ENCODE measurements at places on chromosomes 4 and X.

DNA sequence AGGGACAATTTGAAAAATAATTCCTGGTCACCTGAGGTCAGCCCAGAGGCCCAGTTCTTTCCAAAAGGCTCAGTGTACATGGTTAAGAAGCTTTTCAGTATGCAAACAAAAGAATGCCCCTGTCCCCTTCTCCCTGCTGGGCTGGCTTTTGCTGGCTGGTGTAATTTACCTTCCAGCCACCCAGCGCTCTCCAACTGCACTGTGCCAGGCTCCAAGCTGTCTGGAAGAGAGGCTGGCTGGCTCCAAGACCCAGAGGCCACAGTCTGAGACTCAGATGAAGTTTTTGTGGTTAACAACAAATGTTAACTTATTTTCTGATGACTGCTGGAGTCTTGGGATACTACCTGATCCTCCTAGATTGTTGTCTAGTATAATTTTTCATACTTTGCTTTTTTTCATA lies 11.9 kb upstream of the KIT start:
- no peak for DNase-seq

- DNase-seq, result peak; percentile 58
Observed at GRCh38 chrX:3526071-3526470, 179.6 kb upstream of the MXRA5 start.

DNA sequence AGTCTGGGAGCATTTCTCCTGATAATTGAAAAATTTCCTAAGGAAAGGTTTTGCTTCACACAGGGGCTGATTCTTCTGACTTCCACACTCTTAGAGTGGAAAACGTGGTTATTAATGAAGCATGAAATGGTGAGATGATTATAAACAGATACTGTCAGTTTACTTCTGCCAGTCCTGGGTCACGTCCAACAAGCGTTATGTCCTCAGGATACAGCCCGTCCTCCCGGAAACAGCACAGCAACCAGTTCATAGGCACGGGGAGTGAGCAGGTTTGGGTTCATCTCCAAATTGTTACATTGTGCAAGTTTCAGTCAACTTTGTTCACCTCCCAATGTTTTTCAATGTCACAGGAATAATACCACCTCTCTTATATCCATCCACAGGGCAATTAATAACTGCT lies 98.8 kb downstream of the NPNT start:
- no peak for DNase-seq

DNA sequence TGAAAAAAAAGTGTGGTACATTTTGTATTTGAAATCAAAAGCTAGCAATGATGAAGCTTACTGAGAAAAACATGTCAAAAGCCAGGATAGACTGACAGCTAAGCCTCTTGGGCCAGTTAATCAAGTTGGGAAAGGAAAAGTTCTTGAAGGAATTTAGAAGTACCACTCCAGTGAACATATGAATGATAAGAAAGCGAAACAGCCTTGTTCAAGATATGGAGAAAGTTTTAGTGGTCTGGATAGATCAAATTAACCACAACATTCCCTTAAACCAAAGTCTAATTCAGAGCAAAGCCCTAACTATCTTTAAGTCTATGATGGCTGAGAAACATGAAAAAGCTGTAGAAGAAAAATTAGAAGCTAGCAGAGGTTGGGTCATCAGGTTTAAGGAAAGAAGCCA lies 268.3 kb downstream of the PDHA2 start:
- no peak for DNase-seq

- no peak for DNase-seq
Observed at GRCh38 chr4:90695411-90695810, 568.2 kb downstream of the CCSER1 start.

GRCh38 chr4:176014583-176015108 lies 51.0 kb upstream of the WDR17 start:
- no peak for DNase-seq

- peak; percentile 25 for DNase-seq
Observed at GRCh38 chrX:153494541-153495361, at the start of gene BGN. TSS of gene BGN (plus strand) at chrX:153494980. CDS start at chrX:153504632, 9,652 bp downstream.

DNA sequence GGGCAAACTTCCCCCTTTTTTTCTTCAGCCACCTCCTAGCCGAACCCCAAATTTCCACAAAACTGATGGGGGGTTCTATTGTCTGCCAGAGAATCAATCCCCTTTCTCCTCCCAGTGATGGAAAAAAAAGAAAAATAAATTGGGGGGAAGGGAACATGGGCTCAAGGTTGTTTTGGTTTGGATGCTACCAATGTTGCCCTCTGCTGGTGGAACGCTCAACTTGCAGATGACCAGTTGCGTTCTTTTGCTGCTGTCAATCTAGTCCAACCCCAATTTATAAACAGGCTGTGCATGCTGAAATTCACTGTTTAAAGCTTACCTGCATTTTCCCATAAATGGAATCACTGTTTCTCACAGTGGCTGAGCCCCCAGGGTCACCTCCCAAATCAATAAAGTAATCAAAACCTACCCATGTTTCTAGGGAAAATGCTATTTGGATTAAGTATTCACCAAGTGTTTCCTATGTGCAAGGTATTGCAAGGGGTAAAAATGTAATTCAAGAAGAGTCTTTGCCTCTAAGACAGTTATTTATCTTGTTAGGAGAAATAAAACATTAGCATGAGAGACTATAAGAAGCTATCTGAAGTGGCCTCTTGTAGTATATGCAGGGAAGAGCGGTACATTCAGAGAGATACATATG lies 116.7 kb upstream of the TMEM164 start:
- DNase-seq, result peak; percentile 72

DNA sequence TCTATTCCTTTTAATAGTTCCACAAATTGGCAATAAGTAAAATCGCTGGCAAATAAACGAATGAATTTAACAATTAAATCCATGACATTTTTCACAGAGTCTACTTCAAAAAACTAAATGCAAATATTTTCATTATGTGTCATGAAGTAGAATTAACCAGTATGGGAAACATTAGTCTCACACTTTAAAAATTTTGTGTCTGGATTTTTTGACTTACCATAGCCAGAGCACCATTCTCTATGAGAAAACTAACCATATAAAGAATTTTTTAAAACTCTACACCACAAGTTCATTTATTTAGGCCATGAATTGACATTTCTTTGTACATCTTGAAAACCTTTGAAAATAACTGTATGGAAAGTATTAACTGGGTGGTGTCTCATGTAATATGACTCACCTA lies 41.2 kb downstream of the PRDM5 start:
- DNase-seq, result no peak

- peak; percentile 27 for DNase-seq
Observed at GRCh38 chr4:150033081-150033480, 45.2 kb upstream of the DCLK2 start.

DNA sequence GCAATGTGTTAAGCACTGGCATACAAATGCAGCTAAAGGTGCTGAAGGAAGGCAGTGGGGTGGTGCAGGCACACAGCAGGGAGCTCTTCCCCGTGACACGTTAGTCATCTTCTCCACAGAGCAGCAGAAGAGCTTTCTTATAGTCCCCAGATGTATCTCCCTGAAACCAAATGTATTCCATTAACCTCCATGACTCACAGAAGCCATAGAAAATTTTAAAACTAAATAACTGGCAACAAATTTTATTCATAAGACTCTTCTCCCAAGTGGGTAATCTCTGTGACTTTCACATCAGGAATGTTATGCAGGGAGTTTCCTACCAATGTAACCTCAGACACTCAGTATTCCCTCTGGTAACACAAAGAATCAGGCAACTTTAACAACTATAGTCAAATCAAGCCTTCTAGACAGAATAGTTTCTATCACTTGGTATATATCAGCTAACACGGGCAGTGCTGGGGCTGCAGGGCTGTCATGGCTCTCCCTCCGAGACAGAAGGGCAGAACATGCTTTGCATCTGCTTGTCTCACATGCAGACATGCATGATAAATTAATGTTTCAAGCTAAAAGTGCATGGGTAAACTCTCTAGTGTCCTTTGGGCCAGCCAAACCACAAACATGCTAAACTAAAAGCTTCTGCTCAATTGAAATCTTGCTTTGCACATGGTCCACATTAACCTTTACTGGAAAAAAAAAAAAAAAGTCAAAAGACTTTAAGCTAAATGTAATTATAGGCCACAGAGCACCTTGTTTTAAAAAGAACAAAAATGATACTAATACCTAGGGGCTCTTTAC lies 28.2 kb downstream of the ANXA5 start:
- peak; percentile 98 for DNase-seq

- no peak for DNase-seq
Observed at GRCh38 chr4:80007745-80008149, 65.3 kb downstream of the ANTXR2 start.

DNA sequence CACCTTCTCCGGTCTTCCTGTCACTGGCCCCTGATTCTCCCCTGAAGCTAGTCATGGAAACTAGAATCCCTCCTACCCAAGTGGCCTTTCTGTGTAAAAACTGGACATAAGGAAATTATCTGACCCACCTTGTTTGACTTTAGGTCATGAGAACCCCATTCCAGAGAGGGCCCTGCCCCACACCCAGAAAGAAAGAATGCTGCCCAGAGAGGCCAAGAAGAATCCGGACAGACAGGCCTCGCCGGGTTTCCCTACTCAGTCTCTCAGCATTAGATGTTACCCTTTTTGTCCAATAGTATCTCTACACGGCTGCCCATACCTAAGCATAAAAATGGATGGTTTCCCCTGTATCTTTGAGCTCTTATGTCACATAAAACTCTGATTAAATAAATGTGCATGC lies 83.3 kb upstream of the HELT start:
- no peak for DNase-seq

DNA sequence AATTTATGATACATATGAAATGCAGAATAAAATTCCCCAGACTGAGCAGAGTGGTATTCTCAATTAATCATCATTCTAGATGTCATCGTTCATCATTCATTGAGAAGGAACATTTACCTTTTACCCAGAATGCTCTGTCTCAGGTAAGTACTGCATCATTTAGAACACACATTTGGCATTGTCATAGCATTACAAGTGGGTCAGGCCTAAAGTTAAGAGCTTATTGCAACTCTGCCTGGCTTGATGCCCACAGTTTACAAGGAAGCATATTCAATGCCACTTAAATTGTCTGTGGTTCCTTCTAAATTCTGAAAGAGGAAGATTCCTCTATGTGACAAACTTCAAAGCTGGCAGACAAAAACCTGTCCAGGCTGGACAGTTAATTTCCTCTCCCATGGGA lies 87.3 kb downstream of the CAMK2D start:
- no peak for DNase-seq

GRCh38 chr4:95979961-95980876 lies 140.3 kb downstream of the PDHA2 start:
- DNase-seq, result no peak

GRCh38 chrX:135632353-135632752 lies 81.1 kb upstream of the CT45A1 start:
- no peak for DNase-seq

- no peak for DNase-seq
Observed at GRCh38 chrX:98523026-98523425, 1639.3 kb downstream of the RPA4 start.

DNA sequence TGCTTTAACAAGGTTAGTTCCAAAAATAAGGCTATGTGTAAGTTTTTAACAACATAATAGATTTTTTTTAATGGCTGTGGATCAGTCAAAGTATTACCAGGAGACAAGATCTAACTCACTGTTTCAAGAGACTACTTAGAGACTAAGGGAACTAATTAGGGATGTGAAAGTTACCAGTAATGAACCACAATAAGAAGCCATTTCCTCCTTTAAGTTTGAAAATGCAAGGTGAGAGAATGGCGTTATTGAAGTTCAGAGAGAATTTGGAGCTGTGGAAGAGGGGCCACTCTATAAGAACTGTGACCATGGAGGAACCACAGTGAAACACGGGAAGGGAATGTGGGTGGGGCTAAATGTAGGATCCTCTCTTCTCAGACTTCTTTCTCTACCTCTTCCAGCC lies 624.2 kb downstream of the GLUD2 start:
- DNase-seq, result no peak

GRCh38 chr4:80173401-80173800 lies 23.9 kb upstream of the PRDM8 start:
- DNase-seq, result peak; percentile 54

DNA sequence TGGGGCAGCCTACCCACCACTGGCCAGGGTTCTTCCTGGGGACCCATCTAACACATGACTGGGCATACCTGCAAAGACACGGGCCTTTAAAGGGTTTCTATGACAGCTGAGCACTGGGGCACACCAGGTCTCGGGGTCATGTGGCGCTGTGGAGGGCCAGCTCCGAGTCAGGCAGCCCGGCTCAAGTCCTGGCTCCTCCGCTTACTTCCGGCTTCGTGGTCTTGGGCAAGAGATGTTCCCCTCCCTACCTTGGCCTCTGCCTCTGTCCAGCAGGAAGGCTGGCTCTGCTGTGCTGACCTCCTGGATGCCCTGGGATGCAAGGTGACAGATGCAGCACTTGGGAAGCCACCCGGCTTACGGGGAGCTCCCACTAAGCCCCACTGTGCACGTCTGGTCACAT lies 37.6 kb downstream of the HTRA3 start:
- DNase-seq, result no peak

- DNase-seq, result no peak
Observed at GRCh38 chrX:149223854-149224253, 281.3 kb downstream of the IDS start.

- DNase-seq, result peak; percentile 46
Observed at GRCh38 chr4:128600410-128600809, 209.1 kb upstream of the JADE1 start.

GRCh38 chr4:122621016-122621507 lies at the start of gene IL21:
TSS of gene IL21 (minus strand) at chr4:122621066. CDS start at chr4:122621011, 55 bp downstream.
- DNase-seq, result no peak

DNA sequence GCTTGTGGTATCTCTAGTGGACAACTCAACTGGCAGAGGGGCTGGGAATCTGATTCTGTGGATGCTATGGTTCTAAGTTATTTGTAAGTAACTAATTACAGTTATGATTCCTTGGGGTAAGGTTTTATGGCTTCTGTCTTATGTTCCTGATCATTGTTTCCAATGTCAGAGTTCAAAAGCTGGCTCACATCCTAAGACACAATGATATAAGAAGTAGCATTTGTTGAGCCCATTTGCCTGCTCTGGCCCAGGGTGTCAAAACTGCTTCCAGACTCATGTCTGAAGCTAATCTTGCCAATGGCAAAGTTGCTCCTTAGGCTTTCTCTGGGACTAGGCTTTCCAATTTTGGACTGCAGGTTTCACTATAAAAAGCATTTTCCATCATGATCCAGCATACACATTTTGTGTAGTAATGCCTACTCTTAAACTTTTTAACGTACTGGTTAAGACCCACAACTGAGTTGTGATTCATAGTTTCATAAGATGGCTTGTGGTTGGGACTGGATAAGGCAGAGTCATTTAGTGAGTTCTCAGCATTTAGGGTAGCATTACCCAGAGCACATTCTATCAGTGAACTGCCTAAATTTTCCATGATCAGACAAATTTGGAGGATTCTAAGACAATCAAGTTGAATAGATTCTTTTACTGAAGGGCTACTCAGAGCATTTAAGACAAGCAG lies 50.0 kb downstream of the CCNI start:
- peak; percentile 59 for DNase-seq

GRCh38 chrX:78493180-78493579 lies 165.8 kb upstream of the CYSLTR1 start:
- no peak for DNase-seq

- DNase-seq, result no peak
Observed at GRCh38 chr4:184406958-184407391, 67.4 kb downstream of the IRF2 start.
